Esophagus mucosa (tissue), 1 donor: ENCODE measurements at places on chromosomes 16 and 17.

DNA sequence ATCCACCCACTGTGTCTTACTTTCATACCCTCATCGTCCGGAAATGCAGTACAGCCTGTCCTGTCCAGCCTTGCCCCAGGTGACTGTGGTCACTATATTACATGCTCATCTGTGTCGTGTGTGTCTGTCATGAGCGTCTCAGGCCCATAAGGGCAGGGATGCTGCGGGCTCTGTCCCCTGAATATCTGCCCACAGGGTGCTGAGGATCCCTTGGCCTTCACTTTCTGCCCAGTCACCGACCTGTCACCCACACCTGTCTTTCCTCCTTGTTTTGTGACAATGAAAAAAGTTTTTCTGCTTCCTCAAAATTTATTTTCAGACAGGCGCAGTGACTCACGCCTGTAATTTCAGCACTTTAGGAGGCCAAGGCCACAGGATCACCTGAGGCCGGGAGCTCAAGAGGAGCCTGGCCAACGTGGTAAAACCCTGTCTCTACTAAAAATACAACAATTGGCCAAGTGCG is 1.4 kb upstream of the CTRB1 start:
- no peak for ATAC-seq

- ATAC-seq, result peak; percentile 4
Measured at GRCh38 chr17:4934173-4934979, 2.3 kb downstream of the GP1BA start.

- ATAC-seq, result no peak
Measured at GRCh38 chr16:64292161-64292560, 829.7 kb downstream of the CDH11 start.

- no peak for ATAC-seq
Measured at GRCh38 chr17:60508384-60508980, 17.6 kb downstream of the APPBP2 start.

GRCh38 chr16:1125471-1125870 is 27.4 kb upstream of the CACNA1H start:
- peak; percentile 24 for ATAC-seq

GRCh38 chr17:681738-682529 is 32.7 kb downstream of the VPS53 start:
- no peak for ATAC-seq

DNA sequence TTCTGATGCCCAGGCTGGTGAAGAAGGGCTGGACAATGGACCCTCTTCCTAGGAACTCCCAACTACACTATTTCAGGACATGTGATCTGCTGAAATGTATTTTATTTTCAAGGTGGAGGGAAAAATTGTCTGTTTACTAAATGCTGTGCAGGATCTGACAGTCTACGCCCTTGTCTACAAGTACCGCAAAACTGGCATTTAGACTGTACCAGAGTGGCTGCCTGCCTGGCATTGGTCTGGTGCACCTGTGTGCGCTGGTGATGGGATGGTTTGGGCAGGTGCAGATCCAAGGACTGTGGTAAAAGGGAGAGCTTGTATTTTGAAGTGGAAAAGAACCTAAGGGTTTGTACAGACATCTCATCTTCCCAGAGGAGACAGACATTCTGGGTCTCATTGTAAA is 79.7 kb downstream of the AIPL1 start:
- no peak for ATAC-seq

- no peak for ATAC-seq
Measured at GRCh38 chr17:34177642-34178041, 77.4 kb upstream of the CCL2 start.

GRCh38 chr17:6599364-6599763 is 41.1 kb downstream of the KIAA0753 start:
- no peak for ATAC-seq

GRCh38 chr17:1709403-1709951 is 700 bp downstream of the TLCD2 start:
- peak; percentile 24 for ATAC-seq

DNA sequence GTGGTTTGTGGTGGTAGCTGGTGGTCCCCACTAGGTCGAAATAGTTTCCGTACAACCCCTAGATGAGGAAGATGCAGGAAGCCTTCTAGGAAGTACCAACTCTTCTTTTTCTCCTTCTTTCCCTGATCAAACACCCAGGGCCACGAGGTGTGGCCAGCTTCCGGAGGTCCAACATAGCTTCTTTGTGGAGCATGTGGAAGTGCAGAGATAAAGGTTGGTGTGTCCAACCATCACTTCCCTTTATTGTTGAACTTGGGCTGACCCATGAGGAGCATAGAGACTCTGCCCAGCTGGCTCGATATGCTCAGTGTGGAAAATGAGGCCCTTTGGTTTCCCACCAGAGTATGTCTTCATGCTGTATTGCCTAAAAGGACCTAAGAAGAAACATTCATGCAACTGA is 6.3 kb upstream of the RGS9 start:
- no peak for ATAC-seq

DNA sequence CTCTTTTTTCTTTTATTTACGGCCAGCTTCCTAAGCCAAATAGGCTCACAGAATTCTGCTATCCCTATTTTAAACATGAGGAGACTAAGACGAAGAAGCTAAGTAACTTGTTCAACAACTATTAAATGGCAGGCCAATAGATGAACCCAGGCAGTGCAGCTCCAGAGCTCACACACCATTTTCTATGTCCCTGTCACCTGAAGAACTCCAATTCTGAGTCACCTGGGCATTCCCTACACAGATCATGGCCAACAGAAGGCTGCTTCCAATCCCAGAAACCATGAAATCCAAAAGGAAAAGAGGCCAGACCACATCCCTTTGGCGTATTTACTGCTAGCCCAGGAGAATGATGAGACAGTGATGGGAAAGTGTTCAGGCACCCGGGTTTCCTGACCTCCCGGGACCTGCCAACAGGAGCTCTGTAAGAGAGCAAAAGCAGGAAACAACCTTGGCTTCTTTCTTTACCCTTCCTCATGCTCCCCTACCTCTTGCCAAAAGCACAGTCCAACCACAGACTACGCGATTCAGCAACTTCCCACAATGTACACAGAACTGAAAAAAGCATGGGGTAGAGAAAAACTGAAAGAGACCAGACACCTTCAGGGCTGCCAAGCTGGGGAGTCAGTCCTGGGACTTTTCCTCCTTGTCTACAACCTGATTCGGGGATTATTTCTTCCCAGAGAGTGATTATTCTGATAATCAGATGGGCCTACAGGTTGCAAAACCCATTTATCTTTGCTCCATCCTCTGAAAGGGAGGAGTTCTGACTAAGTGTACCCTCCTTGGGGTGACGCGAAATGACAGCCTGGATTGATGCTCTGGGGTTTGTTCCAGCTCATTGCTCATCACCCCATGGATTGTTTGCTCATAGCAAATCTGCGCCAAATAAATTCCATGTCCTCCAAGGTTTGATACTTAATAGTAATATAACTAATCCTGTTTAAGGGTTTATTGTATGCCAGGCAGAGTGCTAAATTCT is 47.8 kb upstream of the HAS3 start:
- peak; percentile 96 for ATAC-seq
